ENCODE measurements at places on chromosomes 16 and 17.

GRCh38 chr16:85354686-85355514 lies 242.6 kb upstream of the CIBAR2 start:
- no peak for DNase-seq

- DNase-seq = no peak
Observed at GRCh38 chr16:58121132-58121531, 8.0 kb downstream of the CFAP20 start.

- DNase-seq = no peak
Observed at GRCh38 chr16:84459533-84459894, 44.9 kb downstream of the MEAK7 start.

DNA sequence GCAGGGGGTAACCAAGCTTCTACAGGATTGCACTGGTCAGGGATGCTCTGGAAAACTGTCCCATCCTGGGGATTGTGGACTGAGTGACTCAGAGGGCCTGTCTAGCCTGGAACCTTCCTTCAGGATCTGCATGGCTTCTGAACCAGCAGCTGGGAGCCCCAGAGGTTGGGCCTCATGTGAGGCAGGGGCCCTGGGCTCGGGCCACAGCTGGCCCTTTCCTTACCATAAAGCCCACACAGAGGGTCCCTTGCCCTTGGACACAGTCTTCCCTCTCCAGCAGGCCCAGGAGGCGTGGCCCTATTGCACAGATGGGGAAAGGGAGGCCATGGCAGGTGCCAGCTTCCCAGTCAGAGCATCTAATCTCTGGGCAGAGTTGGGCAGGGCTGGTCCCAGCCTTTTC lies 30.5 kb downstream of the ADCY7 start:
- no peak for DNase-seq

DNA sequence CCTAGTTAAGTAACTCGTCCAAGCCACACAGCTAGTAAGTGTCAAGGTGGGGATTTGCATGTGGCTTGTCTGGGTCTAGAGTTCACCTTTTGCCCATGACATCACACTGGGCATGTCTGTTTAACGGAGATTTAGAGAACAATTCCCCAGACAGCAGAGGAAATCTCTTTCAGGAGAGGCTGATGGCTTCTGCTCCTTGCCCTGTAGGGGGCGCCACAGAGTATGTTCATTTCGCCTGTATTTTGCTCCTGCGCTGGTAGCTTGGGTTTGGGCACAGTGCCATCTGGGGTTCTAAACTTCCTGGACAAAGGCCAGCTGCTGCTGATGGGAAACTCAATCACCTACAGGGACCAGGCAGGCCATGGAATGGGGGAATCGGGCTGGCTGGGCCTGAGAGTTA lies 20.4 kb downstream of the OTOA start:
- no peak for DNase-seq

Measured in SHP77 treated with DMSO at 0.1 percent for 48 hours (cell line).